Activated naive CD4-positive, alpha-beta T cell (primary cell): ENCODE measurements at places on chromosomes 13 and 19.

DNA sequence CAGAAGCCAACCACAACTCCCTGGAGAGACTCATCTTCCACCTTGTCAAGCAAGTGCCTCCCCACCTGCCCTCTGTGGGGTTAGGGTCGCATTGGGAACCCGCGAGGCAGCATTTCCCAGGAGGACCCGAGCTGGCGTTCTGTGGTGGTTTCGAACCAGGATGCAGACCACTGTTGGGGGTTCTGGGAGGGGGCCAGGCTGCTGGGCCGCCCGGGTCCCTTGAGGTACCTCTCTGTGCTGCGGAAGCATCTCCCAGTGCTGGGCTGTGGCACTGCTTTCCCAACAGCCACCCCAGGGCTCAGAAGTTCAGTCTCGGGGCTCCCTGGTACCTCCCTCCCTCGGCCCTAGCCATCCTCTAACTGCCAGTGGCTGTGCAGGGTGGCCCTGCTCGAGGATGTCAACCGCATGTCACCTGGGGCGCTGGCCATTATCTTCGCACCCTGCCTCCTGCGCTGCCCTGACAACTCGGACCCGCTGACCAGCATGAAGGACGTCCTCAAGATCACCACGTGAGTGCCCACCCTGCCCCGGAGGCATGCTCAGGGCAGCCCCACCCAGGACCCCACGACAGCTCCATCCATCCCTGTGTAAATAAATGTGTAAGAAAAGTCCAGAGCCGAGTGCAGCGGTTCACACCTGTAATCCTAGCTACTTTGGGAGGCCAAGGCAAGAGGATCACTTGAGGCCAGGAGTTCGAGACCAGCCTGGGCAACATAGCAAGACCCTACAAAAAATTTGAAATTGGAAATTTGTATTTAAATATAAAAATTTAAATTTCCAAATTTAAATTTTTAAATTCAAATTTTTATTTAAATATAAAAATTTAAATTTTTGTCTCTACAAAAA is 8.2 kb upstream of the USE1 start:
- no peak for DNase-seq

DNA sequence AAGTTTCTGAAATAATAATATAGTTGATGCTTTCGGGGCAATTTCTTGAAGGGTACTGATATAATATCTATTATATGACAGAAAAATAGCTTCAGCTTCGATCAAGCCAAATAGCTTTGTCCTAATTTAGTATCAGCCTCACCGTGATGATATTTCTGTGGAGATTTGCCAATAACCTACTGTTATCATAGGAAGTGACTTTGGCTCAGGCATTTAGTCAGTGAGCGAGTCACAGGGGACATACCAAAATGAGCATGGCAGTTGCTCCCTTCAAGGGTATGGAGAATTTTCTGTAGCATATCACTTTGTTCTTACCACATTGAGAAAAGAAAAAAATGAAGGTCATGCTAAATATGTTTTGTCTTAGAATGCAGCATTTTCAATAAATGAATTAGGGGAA is 767.6 kb upstream of the SLITRK1 start:
- no peak for DNase-seq

GRCh38 chr13:91355099-91355825 is 7.8 kb downstream of the MIR17HG start:
- DNase-seq: no peak

GRCh38 chr13:59461411-59461810 is 702.3 kb downstream of the DIAPH3 start:
- no peak for DNase-seq

DNA sequence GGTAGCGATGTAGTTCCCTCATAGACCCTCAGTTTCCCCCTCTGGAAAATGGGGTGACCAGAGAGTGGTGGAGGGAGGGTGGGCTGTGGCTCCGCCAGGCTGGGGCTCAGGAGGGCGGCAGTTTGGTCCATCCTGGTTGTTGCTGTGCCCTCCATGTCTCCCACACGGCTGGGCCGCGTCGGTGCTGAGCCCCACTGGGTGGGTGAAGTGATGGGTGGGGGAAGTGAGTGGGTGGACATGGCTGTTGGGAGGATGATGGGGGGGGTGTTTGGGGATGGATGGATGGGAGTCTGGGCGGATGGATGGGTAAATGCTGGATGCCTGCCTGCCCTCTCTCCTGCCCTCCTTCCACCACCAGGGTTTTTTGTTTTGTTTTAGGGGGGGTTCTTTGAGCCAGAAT is 16.6 kb upstream of the EHD2 start:
- no peak for DNase-seq

DNA sequence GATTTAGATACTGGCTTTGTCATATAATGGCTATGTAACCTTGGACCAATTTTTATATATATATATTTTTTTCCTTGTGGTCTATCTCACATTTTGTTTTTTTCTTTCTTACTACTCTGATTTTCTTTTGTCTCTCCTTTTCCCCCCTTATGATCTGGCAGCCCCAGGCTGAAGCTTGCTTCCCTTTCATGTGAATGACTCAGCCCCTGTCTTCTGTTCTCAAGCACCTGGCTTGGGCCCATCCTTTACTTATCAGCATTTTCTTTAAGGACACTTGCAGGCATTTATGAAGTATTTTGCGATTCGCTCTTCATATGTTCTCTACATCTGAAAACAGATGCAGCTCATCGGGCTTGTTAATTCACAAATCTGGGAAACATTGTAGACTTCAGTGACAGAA is 163.6 kb downstream of the SPRY2 start:
- no peak for DNase-seq

GRCh38 chr19:6223461-6224307 is 56.1 kb downstream of the MLLT1 start:
- DNase-seq: no peak

- no peak for DNase-seq
Observed at GRCh38 chr19:28456708-28457320, 756.1 kb downstream of the UQCRFS1 start.

DNA sequence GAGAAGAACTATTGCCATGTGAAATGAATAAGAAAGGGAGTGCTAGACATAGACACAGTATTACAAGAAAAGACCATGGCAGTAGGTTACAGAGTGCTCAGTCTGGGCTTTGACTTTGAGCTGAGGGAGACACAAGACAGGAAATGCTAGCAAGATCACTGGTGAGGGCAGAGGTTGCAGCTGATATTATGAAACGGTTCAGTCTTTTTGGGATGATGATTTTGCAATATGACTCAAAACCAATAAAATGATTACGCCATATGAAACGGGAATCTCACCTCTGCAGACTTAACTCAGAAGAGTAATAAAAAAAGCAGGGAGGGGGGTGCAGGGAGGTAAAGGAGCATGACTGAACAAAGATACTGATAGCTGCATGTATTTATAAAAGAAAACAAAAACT is 123.1 kb downstream of the RBM26 start:
- no peak for DNase-seq

DNA sequence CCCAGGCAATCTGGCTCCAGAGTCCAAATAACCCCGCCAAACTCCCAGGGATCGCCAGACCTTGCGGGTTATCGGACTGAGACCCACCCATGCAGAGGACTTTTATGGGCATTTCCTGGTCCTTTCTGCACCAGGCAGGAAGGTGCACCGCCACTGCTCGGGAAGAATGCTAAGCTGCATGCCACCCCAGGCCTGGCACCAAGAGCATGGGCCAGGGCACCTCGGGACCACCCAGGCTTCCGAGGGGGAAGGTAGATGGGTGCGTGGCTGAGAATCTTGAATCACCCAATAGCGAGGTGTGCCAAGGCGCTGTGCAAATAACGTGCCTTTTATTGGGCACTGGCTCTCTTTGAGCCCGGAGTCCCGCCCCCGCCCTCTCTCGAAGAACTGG is 422 bp upstream of the ZNF575 start:
- no peak for DNase-seq

- no peak for DNase-seq
Observed at GRCh38 chr13:34401696-34402095, 540.4 kb upstream of the NBEA start.

DNA sequence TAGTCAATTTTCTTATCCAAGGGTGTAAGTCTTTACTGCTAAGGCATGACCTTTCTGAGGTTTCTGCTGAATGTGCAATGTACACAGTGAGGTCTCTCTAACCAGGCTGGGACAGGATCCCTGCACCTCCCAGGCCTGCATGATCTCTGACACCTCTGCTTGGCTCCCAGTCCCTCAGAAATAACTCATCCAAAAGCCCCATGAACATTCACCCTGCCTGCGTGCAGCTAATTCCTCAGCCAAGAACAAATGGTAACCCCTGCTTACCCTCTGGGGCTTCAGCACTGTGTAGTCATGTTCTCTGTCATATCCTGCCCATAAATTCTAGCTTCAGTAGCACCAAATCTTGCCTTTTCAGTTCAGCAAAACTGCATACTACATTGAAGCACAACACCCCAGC is 1146.3 kb upstream of the MIR17HG start:
- DNase-seq: no peak

GRCh38 chr13:45473627-45474026 is 8.9 kb downstream of the COG3 start:
- peak; percentile 3 for DNase-seq

- no peak for DNase-seq
Observed at GRCh38 chr13:59016250-59016649, 1147.5 kb downstream of the DIAPH3 start.

DNA sequence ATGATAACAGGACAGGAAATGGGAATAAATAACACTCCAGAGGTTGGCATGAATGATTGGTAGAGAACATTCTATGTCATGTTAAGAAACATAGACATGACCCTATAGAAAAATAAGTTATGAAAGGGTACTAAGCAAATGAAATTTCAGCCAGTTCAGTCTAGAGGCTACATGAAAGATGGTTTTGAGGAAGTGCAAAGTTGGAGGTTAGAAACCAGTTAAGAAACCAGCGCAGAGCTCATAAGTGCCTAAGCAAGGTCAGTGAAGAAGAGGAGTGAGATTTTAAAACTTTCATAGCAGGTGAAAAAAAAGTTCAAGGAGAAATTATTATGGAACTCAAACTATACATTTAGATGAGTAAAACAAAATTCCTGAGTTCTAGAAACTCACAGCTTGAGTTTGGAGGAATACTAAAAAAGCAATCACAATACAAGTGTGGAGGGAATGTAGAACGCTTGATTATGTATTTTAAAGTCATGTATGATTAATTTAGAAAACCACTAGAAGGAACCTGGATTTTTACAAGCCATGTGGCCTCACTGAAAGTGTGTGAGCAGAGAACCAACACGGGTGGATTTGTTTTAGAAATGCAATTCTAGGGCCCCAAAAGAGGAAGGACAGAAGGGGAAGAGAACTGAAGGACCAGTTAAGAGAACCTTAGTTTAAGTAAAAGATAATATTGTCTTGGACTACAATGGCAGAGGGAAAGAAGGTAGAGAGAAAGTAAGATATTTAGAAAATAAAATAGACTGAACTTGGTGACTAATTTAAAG is 162.4 kb downstream of the PCDH20 start:
- DNase-seq: no peak

DNA sequence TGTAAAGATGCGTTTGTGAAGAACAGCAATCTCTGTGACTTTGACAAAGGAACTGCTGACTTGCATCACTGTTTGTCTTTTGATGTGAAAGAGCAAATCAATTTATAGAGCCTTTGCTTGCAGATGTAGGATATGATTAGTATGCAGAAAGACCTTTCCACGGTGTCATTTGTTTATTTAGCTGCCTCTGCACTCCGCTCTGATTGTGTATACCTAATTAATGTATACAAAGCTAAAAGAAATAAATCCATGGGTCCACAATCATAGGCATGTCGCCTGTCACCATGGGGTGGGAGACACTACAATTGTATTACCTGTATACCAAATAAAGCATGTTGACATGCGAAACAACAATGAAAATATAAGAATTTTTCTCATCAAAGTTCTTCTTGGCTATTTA is 410.7 kb downstream of the MZT1 start:
- no peak for DNase-seq

DNA sequence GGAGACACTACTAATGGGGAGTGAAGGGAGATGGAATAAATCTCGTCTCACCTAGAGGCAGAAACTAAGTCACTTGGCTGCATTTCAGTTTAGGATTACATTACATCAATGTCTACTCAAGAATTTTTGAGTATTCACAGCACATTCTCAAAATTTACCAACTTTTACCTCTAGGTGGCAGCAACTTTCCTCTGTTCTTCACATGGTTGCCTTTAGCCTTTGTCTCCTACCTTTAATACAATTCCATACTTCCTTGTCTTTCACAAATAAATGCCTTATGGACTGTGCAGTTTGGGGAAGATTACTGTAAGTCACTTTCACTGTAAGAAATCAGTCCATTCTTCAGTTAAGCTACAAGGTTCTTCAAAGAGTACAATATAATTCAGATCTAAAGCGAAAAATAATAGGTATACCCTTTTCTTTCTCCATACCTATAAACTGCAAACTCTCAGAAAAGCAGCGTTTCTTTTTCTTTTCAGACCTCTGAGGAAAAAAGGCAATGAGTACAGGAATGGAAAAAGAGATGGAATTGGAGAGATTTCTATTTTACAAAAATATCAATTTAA is 379.4 kb downstream of the KLF12 start:
- DNase-seq: no peak

- DNase-seq: no peak
Observed at GRCh38 chr13:113327391-113327765, 30.3 kb downstream of the LAMP1 start.

DNA sequence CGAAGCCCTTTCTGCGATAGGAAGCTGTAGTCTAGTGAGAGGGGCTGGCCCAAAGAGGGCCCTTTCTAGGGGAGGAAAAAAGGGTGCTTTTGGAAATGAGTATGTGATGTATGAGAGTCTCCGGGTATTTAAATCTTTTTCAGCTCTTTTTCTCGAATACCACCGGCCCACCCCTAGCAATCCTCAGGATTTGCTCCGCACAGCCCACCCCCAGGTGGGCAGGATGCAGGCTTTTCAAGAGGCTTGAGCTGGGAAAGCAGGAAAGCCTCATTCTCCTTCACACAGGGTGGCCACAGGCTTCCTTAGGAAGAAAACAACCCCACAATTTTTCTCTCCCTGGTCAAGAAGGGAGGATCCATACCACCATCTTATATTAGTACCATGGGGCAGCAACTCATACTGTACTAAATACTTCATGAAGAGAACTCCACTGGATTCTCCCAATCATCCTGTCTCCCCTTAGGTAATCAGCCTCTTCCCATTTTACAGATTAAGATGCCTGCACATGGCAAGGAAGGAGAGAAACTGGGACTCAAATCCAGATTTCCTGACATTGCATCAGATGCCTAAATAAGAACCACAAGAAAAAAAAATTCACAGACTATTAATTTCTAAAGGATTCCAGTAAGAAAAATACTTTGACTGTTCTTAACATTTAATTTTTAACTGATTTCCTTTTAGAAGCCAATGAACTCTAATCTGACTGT is 84.4 kb downstream of the STK24 start:
- no peak for DNase-seq

- DNase-seq: no peak
Observed at GRCh38 chr19:5624741-5625278, 1.9 kb downstream of the SAFB start.

- DNase-seq: no peak
Observed at GRCh38 chr13:44407379-44407778, 33.8 kb downstream of the SERP2 start.

GRCh38 chr13:31327182-31327860 is 127.5 kb downstream of the B3GLCT start:
- no peak for DNase-seq

- no peak for DNase-seq
Observed at GRCh38 chr13:35690581-35691207, 214.2 kb upstream of the MAB21L1 start.

- DNase-seq: no peak
Observed at GRCh38 chr13:100751826-100752225, 77.2 kb upstream of the TMTC4 start.
